NCI-H1105 treated with DMSO at 0.1 percent for 48 hours (cell line): ENCODE measurements at places on chromosomes 2 and 18.

- DNase-seq: no peak
These were observed 407.8 kb upstream of the CDH2 start for GRCh38 chr18:28584731-28585130.

- no peak for DNase-seq
These were observed 55.0 kb downstream of the ARHGAP25 start for GRCh38 chr2:68789603-68790002.

DNA sequence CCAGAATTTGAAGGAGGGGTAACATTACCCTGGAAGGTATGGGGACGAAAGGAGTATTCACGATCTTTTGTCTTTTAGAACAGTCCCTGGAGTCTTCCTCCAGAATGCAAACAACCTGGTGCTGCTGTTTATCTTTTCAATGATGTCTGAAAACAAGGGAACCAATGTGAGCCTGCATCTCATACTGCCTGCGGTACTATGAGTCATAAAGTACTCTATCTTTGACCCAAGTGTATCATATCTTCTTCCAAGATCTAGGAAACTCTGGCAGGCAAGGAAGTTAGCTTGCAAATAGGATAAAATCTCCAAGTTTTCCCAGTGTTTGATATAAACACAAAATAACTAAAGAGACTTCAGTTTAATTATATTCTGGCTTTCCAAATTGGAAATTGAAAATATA lies 968.5 kb downstream of the LRP1B start:
- DNase-seq: no peak

GRCh38 chr2:132651115-132652045 lies 18.6 kb downstream of the LYPD1 start:
- DNase-seq: no peak

- no peak for DNase-seq
These were observed 82.0 kb upstream of the ITGB6 start for GRCh38 chr2:160282063-160282580.

GRCh38 chr2:166803373-166804000 lies 84.8 kb upstream of the XIRP2 start:
- DNase-seq: no peak

- no peak for DNase-seq
These were observed 123.8 kb downstream of the KCTD1 start for GRCh38 chr18:26424428-26425147.

GRCh38 chr2:105393373-105394055 lies 5.3 kb downstream of the FHL2 start:
- no peak for DNase-seq

DNA sequence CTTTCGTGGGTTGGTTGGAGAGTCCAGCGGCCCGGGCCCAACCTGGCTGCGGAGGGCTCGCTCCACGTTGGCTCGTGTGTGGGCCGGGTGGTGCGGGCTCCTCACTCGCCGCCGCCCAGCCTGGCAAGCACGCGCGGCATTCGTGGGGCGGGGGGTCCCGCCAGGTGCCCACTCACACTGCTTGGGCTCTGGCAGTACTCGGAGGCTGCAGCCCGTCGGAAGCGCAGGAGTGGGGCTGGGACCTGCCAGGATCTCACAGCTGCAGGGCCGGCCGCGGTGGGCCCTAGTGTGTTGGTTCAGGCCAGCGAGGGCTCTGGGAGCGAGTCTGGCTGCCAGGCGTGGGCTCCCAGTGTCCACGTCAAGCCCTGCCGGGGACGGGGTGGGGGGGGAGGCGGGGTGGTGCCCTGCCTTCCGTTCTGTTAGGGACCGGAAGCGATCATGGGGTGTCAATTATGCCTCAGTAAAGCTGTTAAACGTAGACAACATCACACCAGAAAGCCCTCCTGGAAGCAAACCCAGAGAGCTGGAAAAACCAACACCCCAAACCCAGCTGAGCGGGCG lies 1.0 kb upstream of the HS6ST1 start:
- no peak for DNase-seq

- DNase-seq: no peak
These were observed 33.5 kb downstream of the STAT4 start for GRCh38 chr2:191117341-191117740.

DNA sequence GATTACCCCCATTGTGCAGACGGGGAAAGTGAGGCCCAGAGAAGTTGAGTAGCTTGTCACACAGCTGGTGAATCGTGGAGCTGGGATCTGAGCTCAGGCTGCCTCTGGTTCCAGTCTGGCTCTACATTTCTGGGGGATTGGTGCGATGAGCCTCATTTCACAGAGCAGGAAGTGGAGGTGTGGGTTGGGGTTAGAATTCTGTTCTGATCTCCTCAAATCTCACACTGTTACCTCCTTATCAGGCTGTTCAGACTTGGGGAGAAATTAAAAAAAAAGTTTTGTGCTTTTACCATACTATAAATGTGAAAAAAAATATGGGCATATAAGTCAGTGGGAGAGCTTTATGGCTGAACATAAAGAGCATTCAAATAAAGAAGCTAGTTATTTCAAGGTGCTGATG lies 21.6 kb downstream of the SH3RF3 start:
- no peak for DNase-seq

GRCh38 chr2:72350852-72351251 lies 203.2 kb upstream of the CYP26B1 start:
- DNase-seq: no peak

DNA sequence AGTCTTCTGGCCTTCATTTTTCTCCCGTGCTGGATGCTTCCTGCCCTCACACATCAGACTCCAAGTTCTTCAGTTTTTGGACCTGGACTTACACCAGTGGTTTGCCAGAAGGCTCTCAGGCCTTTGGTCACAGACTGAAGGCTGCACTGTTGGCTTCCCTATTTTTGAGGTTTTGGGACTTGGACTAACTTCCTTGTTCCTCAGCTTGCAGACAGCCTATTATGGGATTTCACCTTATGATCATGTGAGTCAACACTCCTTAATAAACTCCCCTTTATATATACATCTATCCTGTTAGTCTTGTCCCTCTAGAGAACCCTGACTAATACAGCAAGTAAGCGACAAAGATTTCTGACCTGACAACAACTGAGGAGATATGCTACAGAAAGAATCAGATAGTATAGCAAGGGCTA lies 7.2 kb downstream of the CDC42EP3 start:
- no peak for DNase-seq

DNA sequence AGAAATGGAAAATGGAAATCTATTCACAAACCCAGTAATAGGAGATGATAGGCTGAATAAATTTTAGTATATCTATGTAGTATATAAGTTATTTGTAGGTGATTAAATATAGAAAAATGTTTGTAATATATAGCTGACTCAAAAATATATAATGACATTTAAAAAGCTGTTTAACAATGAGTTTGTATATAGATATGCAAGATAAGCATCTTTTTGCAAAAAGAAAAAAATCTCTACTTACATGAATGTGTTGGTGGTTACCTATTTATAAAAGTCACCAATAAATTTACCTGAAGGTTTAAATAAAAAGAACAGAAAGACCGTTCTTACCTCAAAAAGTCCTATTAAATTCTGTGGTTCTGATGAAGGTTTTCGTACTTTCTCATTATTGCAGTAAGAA lies 71.3 kb downstream of the LRPPRC start:
- DNase-seq: no peak

DNA sequence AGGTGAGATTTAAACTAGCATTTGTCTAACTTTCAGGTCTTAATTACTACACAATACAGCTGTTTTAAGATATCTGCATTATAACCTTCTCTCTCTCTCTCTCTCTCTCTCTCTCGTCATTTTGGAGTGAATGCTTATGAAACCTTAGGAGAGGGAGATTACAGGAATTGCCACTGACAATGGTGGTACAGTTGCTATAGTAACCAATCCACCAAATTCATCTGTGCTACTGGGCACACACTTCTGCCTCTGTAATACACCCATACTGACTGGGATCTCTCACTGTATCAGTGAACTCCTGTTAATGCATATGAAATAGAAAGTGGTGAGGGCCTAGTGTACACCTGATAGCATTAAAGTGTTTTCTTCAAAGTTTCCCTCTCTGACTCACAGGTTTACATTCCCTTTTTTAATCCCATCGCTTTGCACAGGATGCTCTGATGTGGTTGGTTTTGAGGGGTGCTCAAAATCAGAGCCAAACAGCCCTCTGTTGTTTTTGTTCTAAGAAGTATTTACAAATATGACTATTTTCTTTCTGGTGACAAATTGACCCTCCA lies 13.1 kb downstream of the KLHL14 start:
- DNase-seq: no peak

DNA sequence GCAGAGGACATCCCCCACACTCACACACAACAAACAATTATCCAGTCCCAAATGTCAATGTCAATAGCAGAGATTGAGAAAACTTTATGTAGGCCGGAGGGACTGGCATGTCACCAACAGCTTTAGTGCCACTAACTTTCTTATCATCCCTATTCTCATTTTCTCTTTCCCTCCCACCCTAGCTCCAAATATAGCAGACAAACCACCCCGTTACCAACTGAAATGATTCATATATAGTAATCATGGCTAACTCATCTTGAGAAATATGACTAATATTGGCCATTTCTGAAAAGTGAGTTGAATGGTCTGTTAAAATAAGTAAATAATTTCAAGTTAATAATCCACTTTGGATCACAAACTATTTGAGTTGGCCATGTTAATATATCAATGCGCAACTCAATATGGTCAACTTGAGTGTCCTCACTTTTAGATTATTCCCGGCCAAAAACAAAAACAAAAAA lies 242.1 kb upstream of the RND3 start:
- DNase-seq: no peak

- no peak for DNase-seq
These were observed 196.8 kb downstream of the EXOC6B start for GRCh38 chr2:72629062-72629461.

- DNase-seq: no peak
These were observed 298.8 kb downstream of the TNS1 start for GRCh38 chr2:217703999-217704398.

GRCh38 chr2:84888401-84889276 lies 7.8 kb upstream of the TRABD2A start:
- no peak for DNase-seq

GRCh38 chr2:240532031-240532775 lies 25.6 kb downstream of the ANKMY1 start:
- DNase-seq: no peak

GRCh38 chr2:97742381-97742847 lies 29.0 kb downstream of the ZAP70 start:
- DNase-seq: no peak

DNA sequence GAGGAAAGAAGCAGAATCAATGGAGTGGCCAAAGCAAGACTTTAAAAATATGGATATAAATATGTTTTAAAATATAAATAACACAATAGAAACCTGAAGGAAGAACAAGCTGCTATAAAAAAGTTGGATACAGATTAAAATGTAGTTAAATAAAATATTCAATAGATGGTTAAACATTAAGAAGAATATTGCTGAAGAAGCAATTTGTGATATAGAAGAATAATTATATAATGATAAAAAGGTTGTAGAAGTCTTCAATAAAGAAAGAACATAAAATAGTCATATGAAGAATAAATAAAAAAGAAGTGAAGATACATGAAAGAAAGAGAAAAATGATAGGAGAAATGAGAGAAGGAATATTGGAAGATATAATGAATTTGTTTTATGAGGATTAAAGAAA lies 392.0 kb downstream of the DSC3 start:
- no peak for DNase-seq

- DNase-seq: no peak
These were observed 120.2 kb downstream of the FEZ2 start for GRCh38 chr2:36477746-36478145.

GRCh38 chr2:26474261-26474785 lies 3.6 kb downstream of the OTOF start:
- no peak for DNase-seq

DNA sequence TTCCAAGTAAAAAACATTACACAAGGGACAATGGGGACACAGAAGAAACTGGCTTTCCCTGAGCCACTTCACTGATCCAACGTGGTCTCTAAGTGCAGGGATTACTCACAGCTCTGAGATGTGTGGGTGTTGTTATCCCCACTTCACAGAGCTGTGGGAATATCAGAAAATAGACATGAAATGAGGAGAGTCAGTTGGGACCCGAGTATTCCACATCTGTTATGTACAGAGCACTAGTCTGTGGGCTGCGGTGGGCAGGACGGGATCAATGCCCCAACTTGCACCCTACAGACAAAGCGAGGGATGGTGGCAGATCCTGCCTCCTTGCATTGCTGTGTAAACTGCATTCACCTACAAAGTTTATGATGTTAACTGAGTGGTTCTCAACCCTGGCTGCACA lies 11.7 kb downstream of the LAMA1 start:
- no peak for DNase-seq

DNA sequence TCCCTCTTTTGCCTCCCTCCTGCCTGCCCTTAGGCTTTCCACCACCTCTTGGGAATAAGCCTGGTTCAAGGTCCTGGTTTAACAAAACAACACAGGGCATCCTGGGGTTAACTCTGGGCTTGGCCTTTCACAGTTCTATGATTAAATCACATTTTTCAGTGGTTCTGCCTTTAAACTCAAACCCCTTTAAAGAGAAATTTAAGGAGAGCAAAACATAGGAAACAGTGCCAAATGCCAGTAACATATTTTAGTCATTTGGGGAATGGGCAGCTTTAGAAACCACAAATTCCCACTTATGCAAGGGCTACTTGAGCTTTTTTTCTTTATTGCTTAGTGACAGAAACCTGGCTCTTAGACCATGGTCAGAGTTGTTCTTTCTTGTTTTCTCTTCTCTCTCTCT lies 112.2 kb upstream of the FZD5 start:
- DNase-seq: no peak
